ENCODE measurements at places on chromosomes 11 and 22.

- no peak for ATAC-seq
Observed at GRCh38 chr11:63240098-63240497, 3.3 kb downstream of the SLC22A25 start.

DNA sequence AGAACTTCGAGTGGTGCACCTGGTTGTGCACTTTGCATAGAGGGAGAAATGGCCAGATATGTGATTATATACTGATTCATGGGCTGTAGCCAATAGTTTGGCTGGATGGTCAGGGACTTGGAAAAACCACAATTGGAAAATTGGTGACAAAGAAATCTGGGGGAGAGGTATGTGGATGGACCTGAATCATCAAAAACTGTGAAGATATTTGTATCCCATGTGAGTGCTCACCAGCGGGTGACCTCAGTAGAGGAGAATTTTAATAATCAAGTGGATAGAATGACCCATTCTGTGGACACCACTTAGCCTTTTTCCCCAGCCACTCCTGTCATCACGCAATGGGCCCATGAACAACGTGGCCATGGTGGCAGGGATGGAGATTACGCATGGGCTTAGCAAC lies 48.0 kb upstream of the NARS2 start:
- no peak for ATAC-seq

GRCh38 chr11:96708219-96708878 lies 318.5 kb downstream of the JRKL start:
- ATAC-seq = no peak

DNA sequence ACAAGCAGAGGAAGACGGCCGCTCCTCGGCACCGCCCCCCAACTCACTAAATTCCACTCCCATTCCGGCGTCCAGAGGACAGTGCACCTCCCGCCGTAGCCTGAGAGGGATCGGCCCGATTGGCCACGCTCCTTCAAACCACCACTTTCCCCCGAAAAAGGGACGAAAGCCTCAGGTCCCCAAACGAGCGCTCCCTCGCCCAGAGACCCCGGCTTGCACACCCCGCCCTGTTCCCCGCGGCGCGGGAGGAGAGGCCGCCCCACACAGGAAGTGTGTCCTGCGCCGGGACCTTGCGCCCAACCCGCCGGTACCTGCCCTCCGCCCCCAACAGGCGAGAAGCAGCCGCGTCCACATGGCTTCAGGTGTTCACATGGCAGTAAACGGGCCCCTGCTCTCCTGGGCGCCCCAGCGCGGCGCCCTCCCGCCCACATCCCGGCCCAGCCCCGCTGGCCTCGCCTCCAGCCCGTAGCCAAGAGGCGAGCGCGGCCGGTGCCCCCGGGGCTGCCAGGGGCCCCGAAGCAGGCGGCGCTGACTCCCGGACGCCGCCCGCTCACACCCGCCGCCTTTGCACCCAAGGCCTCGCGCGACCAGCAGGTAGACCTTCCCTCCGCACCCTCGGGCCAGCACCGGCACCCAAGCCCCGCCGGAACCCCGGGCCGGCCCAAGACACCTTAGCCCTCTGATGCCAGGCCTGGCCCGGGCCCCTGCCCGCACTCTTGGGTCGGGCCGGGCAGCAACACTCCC lies 849 bp downstream of the TCF20 start:
- ATAC-seq = peak; percentile 75

DNA sequence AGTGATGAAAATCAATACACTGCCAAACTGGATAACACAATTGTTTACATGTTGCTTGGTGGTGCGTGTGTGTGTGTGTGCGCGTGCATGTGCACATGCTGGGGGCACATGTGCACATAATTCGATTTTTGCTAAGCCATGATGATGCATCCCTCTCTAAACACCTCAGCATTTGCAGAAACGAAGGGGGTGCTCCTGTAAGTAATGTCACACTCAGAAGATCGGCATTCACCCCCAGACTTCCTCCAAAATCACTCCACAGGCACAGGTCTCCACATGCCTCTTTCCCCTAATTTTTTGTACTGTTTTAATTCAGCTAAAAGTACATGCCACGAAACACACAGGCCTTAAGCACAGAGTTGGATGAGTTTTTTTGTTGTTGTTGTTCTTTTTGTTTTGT lies 341.5 kb downstream of the SHANK2 start:
- no peak for ATAC-seq

DNA sequence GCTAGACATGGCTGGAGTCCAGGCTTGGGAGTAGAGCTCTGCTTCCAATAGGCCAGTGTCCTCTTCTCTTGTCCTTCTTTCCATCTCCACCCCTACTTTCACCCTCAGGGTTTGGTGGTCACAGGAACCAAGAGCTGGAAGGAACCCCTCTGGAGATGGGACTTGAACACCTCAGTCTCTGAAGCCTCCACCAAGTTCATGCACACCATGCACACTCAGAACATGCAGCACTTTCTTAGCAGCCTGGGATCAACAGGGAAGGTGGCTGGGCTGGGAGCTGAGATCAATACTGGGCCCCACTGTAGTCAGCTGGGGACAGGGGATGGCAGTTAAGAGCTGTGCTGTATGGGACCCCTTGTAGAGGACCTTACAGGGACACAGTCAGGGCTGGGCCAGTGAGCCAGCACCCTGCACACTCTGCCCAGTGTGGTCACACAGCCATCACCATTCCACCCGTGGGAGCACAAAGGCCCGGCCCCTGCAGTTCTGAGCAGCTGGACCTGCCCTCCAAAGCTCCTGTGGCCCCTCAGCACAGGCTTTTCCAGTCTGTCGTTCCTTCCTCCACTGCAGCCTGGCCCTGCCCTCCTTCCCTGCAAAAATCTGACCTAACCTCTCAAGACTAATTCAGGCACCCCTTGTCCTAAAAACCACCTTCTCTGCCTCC lies 47.7 kb downstream of the GAB4 start:
- no peak for ATAC-seq

GRCh38 chr11:27088353-27088752 lies 47.7 kb downstream of the BBOX1 start:
- no peak for ATAC-seq

DNA sequence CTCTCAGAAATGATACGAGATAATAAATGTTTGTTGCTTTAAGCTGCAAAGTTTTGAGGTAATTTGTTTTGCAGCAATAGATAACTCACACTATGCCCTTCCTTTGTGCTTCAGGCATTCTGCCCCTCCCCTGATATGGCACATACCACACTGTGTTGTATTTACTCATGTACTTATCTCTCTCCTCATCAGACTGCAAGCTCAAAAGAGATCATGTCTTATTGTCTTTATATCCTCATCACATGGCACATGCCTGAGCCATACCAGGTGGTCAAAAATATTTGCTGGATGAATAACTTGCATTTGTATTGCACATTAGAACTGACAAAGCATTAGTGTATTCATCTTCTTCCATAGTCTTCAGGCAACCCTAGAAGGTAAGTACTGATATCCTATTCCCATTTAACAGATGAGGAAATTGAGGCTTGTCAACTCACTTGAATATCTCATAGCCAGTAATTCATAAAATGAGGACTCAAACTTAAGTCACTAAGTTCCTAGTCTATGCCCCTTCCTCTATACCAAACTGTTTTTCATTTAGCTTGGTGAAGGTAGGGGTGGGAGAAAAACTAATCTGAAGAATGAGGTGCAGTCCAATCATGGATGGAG lies 83.9 kb upstream of the EED start:
- ATAC-seq = no peak

- no peak for ATAC-seq
Observed at GRCh38 chr22:38243007-38243765, 29.6 kb downstream of the TMEM184B start.

GRCh38 chr11:28146123-28146751 lies 38.0 kb downstream of the METTL15 start:
- ATAC-seq = no peak

DNA sequence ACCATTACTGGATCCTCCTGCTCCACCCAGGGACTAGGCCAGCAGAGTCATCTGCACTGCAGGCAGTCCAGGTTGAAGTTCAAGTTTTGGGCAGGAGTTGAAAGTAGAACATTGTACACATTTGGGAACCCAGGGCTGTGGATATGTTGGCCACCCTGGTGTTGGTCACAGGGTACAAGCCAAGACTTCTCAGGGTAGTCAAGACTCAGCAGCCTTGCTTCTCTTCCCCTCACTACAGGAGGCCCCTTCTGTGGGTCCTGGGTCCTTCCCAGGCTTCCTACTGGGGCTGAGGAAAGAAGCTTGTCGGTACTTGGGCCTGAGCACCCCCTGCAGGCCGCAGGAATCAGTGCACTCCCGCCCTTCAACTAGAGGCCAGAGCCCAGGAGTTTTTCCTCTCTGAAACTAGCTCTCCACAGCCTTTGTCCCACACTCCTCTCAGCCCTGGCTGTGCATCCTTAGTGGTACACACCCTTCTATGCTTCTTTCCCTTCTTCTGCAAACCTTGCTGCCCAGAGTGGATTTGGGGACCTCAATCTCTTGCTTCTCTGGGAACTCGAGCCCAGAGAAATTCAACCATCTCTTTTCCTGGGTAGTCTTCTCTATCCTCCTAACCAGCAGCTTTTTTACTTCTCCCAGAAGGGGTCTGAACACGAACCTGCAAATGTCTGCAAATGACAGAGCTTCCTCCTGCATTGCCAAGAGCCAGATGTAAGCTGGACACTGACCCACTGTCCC lies 2.6 kb upstream of the HPX start:
- ATAC-seq = peak; percentile 68

GRCh38 chr22:37824674-37825641 lies 1.8 kb downstream of the GALR3 start:
- peak; percentile 51 for ATAC-seq

DNA sequence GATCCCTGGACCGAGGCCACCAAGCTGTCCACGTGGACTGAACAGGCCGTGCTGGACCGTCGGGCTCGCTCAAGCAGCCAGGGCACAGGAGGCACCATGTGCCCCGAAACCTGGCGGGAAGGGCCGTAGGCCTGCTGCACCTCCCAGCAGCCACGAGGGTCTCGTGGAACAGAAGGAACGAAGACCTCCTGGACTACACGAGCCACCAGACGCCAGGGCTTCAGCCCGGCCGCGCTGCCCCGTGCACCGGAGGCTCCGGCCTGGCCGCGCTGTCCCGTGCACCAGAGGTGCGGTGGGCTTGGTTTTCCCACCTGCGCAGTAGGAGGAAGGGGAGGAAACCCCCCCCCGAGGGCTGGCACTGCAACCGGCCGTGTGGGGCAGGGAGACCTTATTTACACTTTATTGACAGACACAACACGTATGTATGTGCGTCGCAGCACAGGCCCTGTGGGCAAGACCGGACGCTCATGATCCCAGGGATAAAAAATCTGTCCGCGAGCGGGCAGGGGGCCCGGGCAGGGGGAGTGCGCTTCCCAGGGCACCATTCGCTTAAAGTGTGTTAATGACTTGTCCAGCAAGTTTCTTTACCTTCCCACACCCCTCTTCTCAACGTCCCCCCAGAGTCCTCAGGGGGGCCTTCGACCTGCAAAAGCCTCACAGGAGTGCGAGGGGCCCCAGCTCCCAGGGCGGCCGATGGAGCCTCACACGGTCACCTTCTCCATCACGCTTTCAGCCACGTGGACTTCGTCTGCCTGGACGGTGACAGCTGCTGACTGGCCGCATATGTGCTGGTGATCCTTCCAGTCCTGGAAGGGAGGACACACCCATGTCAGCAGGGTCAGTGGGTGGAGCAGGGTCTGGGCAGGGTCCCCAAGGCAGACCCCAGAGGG lies 7.0 kb downstream of the DRD4 start:
- no peak for ATAC-seq

GRCh38 chr11:102177974-102178631 lies 67.9 kb downstream of the YAP1 start:
- ATAC-seq = no peak

DNA sequence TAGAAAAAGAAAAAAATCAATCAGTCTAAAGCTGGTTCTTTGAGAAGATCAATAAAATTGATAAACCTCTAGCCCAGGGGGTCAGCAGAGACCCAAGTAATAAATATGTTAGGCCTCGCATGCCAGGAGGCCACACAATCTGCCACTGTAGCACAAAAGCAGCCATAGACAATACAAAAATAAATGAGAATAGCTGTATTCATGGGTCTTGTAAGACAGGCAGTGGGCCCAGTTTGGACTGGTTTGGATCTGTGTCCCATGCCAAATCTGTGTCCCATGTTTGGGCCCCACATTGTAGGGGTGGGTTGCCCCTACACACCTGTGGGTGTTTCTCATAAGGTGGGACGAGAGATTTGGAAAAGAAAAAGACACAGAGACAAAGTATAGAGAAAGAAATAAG lies 6.6 kb upstream of the PLAAT4 start:
- no peak for ATAC-seq

Measured in stimulated activated memory B cell treated with anti-CD40 and anti-IgM and Interleukin-4, amounts not matched to agents 10 μg/mL and 1 μg/mL and 100 μg/mL, for 72 hours (primary cell).